ENCODE measurements at places on chromosomes 1 and 21.

DNA sequence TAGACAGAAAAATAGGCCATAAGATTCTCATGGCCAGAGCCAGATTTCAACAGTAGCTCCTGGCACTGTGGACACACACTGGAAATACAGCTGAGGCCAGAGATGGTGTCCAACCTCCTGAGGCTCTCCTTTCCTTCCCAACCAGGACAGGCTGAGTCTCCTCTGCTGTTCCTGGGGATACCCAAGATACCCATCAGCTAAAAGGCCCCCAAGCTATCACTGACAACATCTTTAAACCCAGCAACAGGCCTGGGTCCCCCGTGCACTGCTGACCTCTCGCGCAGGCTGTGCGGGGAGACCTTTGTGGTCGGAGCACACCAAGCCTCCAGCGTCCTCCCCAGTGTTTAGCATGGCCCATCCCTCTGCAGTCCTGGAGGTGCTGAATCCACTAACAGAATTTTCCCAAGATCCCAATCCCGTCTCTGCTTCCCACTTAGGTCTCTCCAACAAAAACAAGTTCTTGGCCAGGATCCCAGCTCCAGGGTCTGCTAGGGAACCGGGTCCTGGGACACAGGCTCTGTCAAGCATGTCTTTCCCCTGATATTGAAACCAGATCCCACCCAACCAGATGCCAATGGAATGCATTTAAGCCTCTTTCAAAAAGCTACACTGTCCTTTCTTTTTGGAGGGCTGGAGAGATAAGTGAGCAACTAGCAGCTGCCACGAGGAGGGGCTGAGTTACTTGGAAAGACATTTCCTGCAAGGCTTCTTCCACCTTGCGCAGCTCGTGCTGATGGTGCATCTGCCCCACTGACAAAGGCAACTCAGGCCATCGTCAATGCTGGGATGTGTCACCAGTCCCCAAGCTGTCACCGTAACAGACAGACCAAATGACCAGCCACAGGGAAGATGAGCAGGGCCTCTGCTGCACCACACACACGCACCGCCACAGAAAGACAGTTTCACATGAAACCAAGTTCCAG lies 73.2 kb downstream of the BCAR3 start:
- no peak for DNase-seq

- DNase-seq = no peak
Measured at GRCh38 chr1:21955501-21956281, 18.6 kb upstream of the HSPG2 start.

DNA sequence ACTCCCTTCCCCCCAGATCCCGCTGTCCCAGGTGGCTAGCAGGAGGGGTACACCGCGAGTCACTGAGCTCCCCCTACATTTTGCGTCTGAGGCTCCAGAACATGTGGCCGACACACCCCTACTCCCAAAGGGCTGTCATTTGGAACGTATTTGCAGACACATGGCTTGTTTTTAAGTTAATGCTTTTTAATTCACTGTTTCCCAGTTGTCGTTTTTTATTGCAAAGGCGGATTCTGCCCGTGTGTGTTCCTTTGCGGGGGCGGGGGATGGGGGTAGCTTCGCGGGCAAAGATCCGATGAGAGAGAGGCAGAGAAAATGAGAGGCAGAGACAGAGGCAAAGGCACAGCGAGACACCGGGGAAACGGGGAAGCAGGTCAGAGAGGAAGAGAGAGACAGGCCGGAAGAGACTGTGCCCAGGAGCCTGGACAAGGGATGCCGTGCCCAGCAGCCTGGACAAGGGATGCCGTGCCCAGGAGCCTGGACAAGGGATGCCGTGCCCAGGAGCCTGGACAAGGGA lies 270.2 kb downstream of the FOXD2 start:
- no peak for DNase-seq

- DNase-seq = no peak
Measured at GRCh38 chr1:147541672-147542568, 619 bp downstream of the BCL9 start.

- DNase-seq = no peak
Measured at GRCh38 chr1:21361506-21361905, 71.2 kb upstream of the ECE1 start.

GRCh38 chr21:31992391-31992790 lies 119.6 kb downstream of the HUNK start:
- DNase-seq = no peak

- no peak for DNase-seq
Measured at GRCh38 chr1:183780159-183780558, 24.8 kb upstream of the RGL1 start.

GRCh38 chr1:201353186-201353940 lies 24.1 kb downstream of the TNNT2 start:
- no peak for DNase-seq

DNA sequence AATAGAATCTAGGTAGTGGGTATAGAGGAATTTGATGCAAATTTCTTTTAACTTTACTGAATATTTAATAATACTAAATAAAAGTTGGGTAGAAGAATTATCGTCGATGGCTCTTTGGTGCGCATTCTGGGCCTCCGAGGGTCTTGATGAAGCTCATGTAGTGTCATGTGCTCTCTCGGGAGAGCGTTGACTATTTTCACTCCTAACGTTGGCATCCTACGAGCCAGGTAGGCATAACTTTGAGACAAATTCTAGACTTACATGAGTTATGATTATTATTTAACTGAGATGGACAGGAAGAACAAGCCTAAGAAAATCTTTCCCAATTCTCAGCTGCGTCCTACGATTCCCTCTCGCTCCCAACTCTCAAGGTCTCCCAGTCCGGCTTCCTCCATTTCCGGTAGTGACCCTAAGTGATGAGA lies 550 bp upstream of the PCAT6 start:
- no peak for DNase-seq

- no peak for DNase-seq
Measured at GRCh38 chr1:236027104-236027503, 37.8 kb downstream of the NID1 start.

DNA sequence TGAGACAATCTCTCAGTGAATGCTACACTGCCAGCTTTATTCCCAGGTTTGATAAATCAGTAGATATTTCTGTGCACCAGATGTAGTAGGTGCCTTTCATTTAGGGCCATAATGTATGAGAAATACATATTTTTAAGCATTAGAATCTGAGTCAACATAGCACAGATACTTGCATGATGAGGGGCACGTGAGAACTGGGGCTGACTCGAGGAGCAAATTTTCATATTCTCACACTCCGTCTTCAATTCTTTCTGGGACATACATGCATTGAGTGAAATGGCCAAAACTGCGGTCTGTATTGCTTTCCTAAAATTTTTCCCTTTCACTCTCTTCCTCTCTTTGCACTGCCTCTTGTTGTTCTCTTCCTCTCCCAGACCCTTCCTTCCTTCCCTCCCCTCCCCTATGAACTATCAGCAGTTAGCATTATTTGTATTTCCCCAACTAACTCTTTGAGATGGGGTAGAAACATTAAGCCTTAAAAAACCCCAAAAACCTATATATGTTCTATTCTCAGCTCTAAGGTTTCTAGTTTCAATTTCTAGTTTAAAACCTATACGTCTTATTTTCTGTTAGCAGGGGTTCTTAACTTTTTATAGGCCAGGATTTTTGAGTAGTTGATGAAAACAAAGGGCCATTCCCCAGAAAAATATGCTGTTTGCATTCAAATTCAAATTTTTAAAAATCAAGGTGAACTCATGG lies 289.1 kb downstream of the PTBP2 start:
- DNase-seq = no peak

DNA sequence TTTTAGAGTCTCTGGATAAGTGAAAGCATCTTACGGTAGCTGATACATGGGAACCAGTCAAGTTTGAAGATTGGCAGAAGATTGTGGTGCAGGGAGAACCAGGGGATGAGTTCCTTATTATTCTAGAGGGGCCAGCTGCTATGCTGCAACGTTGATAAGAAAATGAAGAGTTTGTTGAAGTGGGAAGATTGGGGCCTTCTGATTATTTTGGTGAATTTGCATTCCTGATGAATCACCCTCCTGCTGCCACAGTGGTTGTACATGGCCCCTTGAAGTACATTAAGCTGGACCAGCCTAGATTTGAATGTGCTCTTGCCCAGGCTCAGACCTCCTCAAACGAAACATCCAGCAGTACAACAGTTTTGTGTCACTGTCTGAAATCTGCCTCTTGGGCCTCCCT lies 45.9 kb downstream of the BTBD8 start:
- DNase-seq = no peak

DNA sequence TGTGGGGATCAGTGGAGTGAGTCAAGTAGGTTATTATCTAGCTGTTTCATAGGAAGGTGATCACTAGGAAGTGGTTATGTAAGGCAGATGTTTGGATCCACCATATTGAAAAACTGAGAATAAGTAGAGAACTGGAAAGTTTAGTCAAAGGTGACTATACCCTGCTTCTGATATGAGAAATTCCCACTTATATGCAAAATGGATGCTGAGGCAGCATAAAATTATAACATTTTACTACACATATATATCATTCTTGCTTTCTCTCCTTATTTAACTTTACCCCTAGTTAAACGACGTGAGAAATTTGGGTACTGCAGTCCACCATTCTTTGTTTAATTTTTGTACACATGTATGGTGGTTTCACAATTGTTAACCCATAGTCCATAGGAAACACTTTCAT lies 142.4 kb downstream of the ADGRL4 start:
- no peak for DNase-seq

- no peak for DNase-seq
Measured at GRCh38 chr1:166785987-166786386, 53.3 kb upstream of the POGK start.

Data from activated CD8-positive, alpha-beta memory T cell treated with anti-CD3 and anti-CD28 coated beads for 1 hour (primary cell).